ENCODE measurements at places on chromosomes 3 and 15.

DNA sequence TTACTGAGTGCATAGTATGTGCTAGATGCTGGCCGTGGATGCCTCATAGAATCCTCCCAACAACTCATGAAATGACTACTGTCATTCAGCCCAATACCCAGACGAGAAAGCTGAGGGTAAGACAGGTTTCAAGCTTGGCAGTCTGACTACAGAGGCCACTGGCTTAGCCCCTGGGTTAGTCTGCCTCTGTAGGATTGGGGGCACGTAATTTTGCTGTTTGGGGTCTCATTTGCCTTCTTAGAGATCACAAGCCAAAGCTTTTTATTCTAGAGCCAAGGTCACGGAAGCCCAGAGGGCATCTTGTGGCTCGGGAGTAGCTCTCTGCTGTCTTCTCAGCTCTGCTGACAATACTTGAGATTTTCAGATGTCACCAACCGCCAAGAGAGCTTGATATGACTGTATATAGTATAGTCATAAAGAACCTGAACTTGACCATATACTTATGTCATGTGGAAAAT is 1.0 kb upstream of the CCR5 start:
- DNase-seq = no peak

GRCh38 chr15:82850731-82851130 is 41.3 kb downstream of the WHAMM start:
- DNase-seq = no peak

GRCh38 chr3:100114413-100115030 is at the start of gene FILIP1L:
Gene FILIP1L, minus strand, starts transcription at chr3:100114501.
- DNase-seq = no peak

DNA sequence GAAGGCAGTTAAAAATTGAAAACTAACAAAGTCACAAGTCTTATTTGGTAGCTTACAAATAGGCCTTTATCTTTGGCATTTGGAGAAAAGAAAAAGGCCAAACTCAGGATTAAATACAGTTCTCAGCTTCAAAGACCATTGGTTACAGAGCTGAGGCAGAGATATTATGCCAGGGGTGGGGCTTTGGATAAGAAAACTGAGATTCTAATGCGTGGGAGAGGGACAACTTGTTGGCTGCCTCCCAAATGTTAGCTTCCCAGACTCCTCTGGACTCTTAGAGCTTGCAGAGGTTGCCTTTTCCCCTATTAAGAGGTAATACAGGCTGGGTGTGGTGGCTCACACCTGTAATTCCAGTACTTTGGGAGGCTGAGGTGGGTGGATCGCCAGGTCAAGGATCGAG is 231.8 kb downstream of the SQOR start:
- no peak for DNase-seq

GRCh38 chr15:83380682-83381081 is 66.5 kb upstream of the SH3GL3 start:
- peak; percentile 45 for DNase-seq

GRCh38 chr3:148861277-148861869 is 3.7 kb upstream of the CPA3 start:
- peak; percentile 81 for DNase-seq

DNA sequence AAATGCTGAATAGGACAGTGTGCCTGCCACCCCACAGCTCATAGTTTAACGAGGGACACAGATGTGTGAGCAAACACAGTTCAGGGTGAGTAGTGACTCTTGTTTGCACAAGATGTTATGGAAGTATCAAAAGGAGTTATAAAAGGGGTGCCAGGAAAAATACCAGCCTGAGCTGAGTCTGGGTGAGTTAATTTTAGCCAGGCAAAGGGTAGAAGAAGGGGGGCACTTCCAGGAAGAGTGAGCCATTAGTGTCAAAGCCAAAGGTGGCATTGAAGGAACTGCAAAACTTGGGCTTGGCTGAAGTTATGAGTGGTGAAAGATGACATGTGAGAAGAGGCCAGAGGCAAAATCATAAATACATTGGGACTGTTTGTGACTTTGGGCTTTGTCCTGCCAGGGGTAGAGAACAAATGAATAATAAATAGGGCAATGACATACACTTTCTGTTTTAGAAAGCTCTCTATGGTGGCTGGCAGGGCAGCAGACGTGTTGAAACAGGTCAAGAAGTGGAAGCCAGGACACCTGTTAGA is 1.9 kb upstream of the SPPL2A start:
- no peak for DNase-seq

DNA sequence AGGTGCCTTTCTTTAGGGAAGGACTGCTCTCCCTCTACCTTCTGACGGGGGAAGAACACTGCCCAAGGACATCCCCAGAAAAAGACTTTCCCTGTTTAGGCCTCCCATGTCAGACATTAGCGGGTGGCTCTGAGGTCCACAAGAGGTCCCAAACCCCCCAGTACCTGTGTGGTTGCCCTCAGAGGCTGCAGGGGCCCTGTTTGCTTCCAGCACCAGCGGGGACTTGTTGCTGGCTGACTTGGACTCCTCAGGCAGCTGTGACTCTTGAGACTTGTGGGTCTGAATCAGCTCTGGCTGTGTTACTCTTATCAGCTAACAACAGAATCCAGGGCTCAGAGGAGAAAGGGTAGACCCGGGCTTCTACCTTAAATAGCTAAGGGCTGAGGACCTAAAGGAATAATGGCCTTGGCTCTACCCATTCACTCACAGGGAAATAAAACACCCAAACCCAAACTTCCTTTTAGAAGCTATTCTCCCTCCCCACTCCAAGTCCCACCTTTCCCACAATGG is 39.2 kb downstream of the SEMA3G start:
- no peak for DNase-seq

GRCh38 chr3:58148049-58148448 is 62.7 kb downstream of the DNASE1L3 start:
- DNase-seq = no peak

- peak; percentile 26 for DNase-seq
Observed at GRCh38 chr15:76376029-76376428, 39.5 kb downstream of the ISL2 start.

DNA sequence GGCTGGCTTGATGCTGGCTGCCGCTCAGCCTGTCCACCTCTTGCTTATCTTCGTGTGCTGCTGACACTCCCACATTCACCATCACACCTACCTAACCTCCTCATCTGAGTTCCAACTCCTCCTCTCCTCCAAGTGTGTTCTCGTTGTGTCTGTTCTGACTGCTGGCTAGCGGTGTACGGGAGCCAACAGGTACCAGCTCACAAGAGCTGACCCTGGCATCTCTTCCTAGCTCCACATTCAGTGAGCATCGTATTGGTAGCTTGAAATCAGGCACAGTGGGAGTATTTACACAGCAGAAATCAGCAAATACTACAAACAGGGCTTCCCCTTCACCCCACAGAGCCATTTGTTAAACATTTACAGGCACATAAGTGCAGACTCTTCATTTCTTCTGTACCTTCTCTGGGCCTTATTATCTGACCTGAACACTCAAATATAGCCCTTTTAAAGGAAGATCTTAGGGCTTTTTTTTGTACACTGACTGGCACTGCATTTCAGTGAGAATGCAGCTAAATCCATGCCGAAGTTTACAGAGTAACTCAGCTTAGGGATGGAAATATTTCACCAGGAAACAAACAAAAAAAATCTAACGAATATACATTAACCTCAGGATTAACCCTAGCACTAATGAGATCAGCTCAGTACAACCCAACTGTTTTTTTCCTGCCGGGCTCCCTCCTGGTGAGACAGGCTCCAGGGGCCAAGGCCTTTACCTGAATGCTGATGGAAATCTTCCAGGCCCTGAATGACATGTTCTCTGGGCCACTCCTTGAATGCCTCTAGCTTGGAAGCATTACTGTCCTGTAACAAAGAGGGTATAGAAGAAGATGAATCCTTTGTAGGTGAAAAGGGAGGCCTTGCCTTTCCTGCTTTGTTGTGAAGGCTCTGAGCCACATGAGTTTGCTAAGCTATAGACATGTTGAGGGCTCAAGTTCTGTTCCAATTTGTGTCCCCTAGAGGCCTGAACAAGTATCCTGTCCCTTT is 150.5 kb upstream of the LPP start:
- DNase-seq = no peak

GRCh38 chr3:46847744-46848143 is 15.5 kb downstream of the MYL3 start:
- no peak for DNase-seq

DNA sequence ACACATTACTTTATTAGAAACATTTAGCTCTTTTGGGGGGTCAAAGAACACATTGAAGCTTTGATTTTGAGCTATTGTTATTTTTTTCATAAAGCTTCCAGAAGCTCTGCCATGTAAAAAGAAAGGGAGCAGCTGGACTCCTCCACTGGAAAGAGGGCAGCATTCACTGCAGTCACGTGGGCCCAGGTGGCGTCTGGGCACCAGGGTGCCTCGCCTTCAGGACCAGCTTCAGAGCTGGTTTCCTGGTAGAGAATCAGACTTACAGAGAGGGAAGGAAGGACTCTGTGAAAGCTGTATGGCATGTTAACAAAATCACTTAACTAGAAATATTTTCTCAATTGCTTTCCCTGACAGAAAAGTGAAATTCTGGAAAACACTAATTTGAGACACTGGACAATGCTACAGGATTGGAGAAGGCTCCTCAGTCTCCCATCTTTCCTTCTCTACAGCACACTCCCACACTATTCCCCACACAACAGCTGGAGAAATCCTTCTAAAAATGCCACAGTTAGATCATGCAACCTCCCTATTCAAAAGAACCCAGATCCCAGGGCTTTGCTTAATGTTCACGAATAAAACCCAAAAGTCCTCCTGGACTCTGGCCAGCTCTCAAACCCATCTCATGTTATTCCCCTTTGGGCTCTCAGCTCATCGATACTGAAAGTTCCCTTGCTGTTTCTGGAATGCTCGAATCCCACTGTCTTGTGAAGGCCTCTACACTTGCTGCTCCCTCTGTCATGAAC is 83.2 kb downstream of the NFKBIZ start:
- DNase-seq = no peak

DNA sequence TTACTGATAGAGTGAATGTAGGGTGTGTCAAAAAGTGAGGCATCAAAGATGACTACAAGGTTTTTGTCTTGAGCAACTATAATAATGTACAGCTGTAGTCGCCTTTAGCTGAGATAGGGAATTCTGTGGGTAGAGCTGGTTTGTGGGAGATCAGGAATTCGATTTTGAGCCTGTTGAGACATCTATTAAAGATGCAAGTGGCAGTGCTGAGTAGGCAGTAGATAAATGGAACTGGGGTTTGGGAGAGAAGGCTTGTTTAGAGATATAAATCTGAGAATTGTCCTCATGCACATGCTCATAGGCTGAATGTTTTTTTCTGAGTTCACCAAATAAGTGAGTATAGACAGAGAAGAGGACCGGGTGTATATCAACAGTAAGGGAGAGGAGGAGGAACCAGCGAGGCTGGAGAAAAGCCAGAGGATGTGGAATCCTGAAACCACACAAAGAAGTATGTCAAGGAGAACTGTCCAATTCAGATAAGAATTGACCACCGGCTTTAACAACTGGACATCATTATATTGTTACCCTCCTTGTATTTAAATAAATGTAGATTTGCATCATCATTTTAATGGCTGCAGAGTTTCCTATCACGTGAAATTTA is 146.0 kb upstream of the TNIK start:
- DNase-seq = peak; percentile 64

DNA sequence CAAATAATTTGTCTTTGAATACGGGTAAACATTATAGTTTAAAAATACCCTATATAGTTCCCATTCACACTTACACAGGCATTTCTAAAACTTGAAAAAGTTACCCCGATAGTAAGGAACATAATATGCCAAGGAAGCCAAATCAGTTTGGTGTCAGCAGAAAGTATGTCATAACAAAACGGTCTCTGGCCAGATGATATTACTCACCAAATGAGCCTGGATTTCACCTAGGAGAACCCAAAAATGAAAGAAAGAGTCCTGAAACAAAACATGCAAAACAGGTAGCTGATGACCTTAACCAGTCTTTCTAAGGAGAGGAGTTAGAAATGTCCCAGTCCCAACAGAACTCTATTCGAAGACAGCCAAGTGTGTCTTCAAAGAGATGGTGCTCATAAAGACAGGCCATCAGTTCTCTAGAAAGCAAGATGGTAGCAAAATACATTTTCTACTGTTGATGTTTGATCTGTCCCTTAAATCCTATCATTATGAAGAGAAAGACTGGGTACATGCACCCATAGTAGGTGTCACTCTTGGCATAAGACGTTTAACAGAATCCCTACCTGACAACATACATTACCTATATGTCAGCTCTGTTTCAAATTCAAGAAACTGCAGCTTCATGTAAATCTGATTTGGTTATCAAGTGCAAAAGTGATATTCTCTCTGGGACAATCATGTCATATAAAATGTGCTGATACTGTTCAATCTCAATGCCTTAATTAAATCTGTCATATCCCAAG is 942.5 kb downstream of the ROBO1 start:
- no peak for DNase-seq

DNA sequence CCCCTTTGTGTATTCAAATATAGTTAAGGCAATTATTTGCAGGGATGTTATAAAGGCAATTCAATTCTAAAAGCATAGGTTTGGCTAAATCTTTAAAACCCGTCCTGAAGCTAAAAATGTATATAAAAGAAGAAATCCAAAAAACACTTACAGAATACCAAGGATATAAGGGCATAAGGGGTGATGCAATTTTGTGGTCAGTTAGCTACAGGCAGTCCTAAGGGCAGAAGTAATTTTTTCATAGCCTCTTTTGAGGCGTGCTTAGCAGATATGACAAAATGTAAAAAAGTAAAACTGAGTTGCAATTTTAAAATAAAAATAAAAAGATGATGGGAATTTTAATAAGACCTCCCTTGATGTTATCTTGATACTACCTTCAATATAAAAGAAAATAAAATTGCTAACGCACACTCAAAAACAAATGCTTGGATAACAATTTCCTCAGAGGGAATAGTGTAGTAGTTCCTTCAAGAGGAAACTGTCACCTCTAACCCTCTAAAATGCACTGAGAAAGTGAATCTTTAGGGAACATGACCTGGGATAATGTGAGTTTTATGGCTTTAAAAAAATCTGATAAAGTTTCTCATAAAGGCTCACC is 104.2 kb downstream of the MYH15 start:
- DNase-seq = peak; percentile 25

GRCh38 chr15:90550919-90551318 is 21.2 kb downstream of the CRTC3 start:
- no peak for DNase-seq

GRCh38 chr15:60416484-60416883 is 18.7 kb upstream of the ANXA2 start:
- no peak for DNase-seq

DNA sequence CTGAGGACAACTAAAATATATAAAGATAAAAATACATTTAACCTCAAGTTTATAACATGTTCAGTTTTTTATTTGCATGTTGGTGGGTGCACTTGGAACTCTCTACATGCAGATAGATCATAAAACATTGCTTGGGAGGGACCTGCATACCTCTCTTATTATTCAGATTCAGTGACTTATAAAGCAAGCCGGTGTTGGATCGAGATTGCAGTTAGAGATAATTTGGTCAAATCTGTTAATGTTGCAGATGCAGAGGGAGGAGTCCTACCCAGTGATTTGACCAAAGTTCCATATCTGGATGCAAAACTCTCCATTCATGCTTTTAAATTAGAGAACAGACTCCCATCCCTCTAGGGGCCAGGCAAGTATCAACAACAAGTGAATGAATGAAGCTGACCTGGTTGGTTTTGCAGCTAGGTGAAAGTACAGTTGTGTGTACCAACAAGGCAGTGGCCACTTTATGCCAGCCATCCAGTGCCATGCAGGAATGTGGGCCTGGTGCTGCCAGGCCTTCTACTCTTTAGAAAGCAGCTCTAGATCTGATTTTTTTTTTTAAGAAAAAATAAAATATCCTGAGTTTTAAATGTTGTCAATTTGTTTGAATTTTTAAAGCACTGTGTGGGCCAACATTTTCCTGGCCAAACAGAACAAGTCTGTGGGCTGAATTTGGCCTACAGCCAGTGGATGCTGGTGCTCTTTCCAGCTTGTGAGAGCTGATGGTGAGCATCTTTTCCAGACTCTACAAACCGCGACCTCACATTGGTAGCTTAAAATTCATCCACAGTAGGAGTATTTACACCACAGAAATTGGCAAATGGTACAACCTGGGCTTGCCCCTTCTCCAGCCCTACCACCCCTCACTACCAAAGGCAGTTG is 12.3 kb downstream of the CDIN1 start:
- DNase-seq = no peak
